Erythroblast (primary cell): ENCODE measurements at places on chromosomes 7 and 10.
A peak's percentile ranks its signal among the peaks of the same experiment; 100 is the strongest.

DNA sequence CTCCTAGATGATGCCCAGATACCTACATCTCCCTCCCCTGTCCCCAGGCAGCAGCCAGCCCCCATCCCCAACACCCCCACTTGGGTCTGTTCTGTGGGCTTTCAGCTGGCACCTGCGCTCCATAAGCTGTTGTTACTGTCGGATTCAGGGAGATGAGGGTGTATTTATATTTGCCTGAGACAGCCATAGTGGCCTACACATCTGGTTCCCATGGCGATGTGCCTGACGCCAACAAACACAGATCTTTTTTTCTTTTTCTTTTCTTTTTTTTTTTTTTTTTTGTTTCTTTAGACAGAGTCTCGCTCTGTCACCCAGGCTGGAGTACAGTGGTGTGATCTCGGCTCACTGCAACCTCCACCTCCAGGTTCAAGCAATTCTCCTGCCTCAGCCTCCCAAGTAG lies 73.1 kb downstream of the CLIP2 start:
- DNase-seq = no peak

- DNase-seq = no peak
Observed at GRCh38 chr7:53531-53930, 138.8 kb upstream of the FAM20C start.

- DNase-seq = peak; percentile 60
Observed at GRCh38 chr10:119602241-119603095, 5.7 kb upstream of the TIAL1 start.

GRCh38 chr10:49172777-49173132 lies 15.4 kb downstream of the TMEM273 start:
- DNase-seq = no peak

DNA sequence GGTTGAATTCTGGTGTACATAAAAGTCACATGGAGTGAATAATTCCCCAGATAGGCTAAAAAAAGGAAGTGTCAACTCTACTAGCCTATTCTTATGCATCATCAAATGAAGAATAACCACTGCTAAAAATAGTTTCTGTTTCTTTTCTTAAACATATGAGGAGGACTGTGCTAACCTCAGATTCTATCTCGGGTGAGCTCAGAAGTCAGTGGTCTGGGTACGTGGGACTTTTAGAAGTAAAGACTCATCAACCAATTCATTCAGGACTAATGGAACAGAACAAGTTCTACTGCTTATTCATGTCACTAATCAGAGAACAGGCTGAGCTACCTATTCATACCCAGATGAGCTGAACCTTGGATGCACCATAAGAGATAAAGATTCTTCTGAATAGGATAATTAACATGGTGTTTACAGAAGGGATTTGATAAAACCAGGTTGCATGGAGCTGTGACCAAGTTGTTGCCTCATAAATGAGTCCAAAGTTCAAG lies 9.5 kb upstream of the ASAH2 start:
- DNase-seq = no peak

GRCh38 chr7:134920026-134920753 lies 66.1 kb upstream of the AGBL3 start:
- DNase-seq = no peak

GRCh38 chr10:88557256-88557655 lies 25.9 kb downstream of the RNLS start:
- DNase-seq = no peak

- no peak for DNase-seq
Observed at GRCh38 chr10:7855205-7855604, 36.9 kb downstream of the TAF3 start.

DNA sequence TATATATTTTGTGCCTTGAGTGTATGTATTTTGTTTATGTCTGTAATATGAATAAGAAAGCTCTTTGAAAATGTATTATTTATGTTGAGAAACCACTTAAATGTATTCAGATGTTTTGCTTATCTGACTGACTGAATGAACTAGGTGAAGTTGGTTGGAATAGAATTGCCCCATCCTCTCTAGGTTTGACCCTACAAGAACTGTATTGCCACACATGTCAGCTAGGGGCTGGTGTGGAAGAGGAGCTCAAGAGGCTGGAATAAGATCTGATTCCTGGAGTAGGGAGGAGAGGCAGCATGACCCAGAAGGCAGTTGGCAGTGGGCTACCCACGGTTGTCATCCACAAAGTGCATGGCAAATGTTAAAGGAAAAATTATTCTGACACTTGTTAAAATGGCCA lies 9.1 kb downstream of the SSMEM1 start:
- DNase-seq = no peak

DNA sequence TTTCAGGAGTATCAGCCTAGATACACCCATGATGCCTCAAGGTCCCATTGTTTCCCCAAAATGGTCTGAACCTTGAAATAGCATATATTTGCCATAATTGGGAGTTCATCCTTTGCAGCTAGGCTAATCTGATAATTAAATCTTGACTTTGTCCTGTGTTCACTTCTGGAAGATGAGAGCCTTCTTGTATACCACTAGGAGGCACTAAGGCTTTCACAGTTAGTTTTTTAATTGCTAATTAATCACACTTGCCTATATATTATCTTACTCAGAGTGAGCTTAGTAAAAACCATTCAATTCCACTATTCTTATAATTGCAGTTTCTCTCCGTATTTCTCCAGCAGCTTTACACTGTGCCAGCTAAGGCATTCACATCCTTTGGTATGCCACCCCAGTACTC lies 48.7 kb upstream of the MAGI2 start:
- DNase-seq = no peak

DNA sequence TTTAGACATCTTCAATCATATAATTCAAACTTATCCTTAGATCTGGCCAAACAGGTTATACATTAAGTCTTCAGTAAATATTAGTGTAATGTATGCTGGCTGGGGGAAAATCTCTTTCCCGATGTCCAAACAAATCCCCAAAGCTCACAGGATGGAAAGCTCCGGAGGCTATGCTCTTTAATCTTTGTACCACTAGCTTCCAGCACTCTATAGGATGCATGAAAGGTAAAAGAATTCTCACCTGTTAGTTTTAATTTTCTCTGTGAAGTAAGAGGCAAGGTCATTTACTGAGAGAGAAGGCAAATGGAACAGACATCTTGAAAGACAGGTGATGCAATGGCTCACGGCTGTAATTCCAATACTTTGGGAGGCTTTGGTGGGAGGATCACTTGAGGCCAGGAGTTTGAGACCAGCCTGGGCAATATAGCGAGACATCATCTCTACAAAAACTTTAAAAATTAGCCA lies 99.8 kb upstream of the KIF5B start:
- DNase-seq = no peak

DNA sequence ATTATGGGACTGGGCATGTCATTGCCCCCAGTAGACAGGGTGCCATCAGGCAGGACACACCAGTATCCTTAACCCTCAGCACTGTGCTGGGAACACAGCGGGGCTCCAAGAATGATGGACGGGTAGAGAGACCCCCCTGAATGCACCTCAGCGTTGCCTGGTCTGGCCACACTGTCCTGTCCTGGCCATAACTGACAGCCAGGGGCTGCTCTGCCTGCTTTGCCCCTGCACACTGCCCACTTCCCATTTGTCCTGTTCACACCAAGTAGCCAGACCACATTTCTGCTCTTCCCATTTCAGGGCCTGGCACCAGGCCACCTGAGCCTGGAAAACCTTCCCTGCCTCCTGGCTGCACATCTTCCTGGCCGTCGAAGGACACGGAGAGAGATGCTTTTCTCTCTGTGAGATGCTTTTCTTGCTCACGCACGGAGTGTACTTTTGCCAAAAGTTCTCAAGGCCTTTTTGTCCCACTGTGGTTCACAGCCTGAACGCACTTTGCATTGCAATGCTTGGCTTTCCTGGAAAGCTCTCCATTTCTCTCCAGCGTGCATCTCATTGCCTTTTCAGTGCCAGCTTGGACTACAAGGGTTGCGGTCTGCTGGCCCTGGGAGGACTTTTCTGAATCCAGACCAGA lies 131.0 kb upstream of the EEPD1 start:
- DNase-seq = no peak

DNA sequence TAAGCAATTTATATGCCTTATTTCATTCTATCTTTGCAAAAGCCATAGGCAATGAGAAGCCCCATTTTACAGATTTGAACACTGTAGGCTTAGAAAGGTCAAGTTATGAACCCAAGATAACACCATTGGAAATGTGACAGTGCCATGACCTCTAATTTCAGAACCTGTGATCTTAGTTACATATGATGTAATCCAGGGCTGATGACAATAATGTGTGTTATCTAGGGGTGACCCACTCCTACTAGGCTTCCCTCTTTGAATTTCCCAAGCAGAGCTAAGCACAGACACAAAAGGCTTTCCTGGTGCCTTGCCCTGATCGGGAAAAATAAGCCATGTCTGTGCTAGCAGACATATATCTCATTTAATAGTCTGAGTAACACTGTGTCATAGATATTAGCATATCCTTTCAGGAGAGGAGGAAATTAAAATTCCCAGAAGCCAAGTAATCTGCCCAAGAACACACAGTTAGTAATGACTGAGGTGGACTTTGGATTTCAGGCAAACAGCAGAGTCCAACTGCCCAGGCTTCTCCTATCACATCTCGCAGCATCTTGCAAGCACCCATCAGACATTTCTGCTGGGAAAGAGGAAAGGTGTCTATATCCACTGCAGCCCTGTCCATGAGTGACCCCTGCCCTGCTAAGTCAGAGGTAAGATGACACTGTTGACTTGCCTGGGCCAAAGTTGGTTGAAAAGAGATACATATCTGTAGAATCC lies 2.8 kb upstream of the TECTB start:
- DNase-seq = no peak

GRCh38 chr10:17453035-17453372 lies 1.4 kb downstream of the ST8SIA6 start:
- no peak for DNase-seq

GRCh38 chr7:27113991-27114769 lies 11.7 kb upstream of the HOXA2 start:
- no peak for DNase-seq

GRCh38 chr7:20519645-20520044 lies 95.8 kb upstream of the ABCB5 start:
- no peak for DNase-seq
